ENCODE measurements at places on chromosomes 2 and 18.

DNA sequence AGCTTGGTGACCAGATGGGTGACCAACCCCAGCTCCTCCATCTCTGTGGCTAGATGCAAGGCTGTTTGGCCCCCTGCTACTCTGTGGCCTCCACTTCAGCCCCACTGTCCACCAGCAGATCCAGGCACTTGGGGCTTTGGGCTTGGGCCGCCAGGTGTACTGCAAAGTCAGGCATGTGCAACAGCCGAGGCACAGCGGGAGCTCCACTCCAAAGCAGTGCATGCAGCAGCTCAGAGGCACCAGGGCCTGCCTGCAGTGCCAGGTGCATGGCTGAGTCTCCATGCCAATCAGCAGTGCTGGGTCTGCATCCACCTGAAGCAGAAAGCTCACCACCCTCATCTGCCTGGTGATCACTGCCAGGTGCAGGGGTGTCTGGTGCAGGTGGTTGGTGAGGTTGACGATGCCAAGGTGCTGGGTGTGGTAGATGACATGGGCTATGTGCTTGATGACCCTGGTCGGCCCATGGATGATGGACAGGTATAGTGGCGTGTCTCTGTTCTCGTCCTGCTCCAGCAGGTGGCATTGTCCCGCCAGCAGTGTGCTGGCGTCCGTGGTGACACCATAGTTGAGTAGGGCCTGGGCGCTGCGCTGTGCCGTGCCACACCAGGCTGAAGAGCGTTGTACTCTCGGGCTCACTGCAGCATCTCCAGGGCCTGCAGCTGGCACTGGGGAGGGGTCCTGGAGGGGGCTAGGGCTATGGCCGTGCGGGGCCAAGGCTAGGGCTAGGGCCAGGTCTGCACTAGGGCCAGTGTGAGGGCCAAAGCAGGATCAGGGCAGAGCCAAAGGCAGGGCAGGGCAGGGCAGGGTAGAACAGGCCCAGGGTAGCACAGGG, 1.0 kb upstream of the ANKRD62 start:
- no peak for DNase-seq

- DNase-seq = no peak
Observed at GRCh38 chr2:40746191-40746590, 294.3 kb upstream of the SLC8A1 start.

DNA sequence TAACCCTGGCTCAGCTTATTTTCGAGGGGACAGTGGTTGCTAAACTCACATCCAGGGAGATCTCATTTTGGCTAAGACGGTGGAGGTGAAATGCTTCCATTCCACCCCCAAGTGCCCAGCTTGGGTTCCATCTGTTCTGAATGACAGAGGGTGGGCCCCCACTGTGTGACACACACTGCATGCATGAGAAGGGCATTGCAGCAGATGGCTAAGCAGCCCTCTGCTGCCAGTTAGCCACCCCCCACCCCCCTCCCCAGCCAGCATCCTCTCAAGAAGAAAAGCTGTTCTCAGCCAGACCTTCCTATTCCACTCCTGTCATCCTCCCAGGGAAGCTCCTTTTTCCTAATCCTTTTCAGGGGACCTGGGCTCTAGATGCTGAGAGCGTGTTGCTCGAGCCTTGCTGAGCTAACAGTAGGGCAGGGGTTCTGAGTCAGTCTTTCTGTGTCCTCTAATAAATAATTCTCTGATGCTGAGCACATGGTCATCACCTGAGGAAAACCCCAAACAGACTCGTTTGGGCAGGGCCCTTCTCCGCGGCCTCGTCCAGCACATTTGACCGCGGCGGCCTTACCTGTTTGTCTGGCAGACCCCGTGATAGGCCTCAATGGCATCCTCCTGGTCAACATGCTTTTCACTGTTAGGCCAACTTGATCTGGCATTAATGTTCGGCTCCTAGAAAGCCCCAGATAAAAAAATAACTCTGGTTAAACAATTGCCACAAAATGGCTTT, 49.5 kb upstream of the ACAA2 start:
- DNase-seq = no peak

- no peak for DNase-seq
Observed at GRCh38 chr2:216915557-216916150, 55.8 kb upstream of the TNP1 start.

GRCh38 chr2:32189011-32189410, 23.3 kb downstream of the SLC30A6 start:
- no peak for DNase-seq

DNA sequence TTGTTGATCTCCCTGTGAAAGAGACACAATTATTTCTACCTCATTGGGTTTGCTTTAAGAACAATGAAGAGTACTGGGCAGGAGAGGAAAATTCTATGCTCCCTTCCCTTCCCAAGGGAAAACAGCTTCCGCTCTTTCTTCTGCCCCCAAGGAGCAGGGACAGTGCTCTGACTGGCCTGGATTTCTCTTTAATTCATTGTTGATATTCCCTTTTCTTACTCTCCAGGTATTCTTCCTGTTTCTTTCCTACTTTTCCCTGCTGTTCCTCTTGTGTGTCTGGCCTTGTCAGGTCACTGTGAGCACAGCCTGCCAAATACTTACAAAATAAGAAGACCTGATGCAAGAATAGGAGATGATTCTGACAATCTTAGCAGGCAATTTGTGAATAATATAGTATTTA, 49.6 kb upstream of the SPAG16 start:
- DNase-seq = peak; percentile 17

- no peak for DNase-seq
Observed at GRCh38 chr2:9462313-9462712, 12.0 kb upstream of the IAH1 start.

DNA sequence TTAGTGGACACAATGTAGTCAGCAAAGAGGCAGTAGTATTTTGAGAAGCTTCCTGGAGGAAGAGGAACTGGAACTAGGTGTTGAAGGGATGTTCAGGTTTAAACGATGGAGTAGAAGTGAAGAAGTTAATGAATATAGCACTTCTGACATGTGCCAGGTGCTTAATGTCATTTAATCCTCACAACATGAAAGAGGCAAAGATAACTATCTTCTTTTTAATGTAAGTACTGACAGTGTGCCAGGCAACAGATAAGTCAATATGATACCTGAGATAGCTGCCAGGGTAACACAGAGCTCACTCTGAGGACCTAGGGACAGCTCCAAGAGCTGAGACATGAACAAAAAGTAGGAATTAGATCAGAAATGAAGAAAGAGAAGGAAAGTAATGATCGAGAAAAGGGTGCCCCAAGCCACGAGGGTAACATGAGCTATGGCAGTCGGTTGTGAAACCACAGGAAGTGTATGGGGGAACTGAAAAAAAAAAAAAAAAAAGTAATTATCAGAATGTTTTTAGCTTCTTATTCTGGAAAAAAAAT, 140.7 kb downstream of the RNF144A start:
- DNase-seq = no peak

DNA sequence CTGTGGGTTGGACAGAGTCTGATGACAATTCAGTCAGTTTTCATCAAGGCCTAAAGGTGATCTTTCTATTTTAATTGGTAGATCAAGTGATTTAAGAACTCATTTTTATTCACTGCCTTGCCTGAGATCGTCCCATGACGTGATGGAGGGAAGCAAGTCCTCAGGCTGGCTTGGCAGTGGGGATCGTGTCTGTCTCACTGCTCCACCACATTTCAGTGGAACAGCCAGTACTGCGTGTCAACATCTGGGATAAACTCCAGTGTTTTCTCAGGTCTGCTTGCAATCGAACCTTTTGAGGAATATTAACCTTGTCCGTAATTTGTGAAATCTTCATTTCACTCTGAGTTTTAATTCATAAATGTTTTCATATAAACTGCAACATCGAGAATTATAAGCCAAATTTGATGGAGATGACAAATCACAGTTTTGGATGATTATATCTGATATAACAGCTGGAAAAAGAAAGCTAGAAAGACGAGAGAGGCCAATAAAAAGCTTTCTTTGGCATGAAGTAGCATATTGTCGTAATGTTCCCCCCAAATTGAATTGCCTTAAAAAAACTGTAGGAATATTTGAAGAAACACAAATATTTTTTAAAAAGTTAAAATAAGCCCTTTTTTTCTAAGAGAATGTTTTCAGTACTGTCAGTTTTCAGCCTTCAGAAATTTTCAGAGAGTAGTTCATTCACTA, 414.7 kb upstream of the SPRED2 start:
- no peak for DNase-seq

- no peak for DNase-seq
Observed at GRCh38 chr2:128714285-128714684, 395.6 kb upstream of the HS6ST1 start.

DNA sequence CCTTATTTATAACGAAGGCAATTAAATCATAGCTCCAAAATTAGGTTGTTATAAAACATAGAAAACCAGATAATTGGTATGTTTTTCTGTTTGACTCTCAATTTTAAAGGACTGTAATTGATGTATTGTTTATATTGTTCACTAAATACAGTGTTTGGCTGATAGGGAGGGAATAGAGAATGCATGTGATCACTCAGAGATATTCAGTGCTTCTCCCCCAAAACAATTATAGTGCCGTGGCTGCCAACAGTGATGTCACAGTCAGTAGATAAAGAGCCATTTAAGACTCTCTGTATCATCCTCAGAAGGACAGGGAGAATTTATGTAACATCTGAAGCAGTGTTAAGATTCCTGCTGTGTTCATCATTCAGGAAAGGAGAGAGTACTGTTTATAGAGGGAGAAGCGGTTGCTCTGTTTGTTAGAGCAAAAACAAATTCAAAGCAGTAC, 69.6 kb downstream of the PHLPP1 start:
- peak; percentile 52 for DNase-seq

- no peak for DNase-seq
Observed at GRCh38 chr2:190020720-190021119, 41.8 kb downstream of the MSTN start.

Measured in fibroblast of upper back skin (primary cell).